ENCODE measurements at places on chromosomes 7 and 10.

DNA sequence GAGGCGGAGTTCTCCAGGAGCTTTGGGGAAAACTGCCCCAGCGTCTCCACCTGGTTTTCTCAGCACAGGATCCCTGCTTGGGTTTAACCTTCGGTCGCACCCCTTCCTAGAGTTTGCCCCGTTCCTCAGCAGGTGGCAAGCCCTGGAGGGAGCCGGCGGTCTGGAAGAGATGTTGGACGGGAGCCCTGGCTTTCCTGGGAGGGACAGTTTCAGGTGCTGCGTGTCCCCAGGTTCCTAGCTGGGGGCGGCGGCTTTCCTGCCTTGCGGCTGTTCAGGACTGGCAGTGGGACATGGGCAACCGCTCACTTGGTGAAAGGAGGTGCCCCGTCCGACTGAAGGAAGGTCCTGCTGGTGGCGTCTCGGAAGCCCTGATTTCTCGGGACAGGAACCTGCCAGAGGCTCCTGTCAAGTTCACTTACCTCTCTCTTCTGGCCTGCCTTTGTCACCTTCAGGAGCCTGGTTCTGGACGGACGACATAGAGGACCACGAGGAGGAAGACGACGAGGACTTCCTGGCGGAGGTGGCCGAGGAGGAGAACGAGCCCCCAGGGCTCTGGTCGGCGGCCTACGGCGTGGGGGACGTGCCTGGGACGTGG lies 14.8 kb downstream of the ZNF316 start:
- no peak for DNase-seq

GRCh38 chr7:47778153-47778661 lies 170.1 kb downstream of the PKD1L1 start:
- no peak for DNase-seq

DNA sequence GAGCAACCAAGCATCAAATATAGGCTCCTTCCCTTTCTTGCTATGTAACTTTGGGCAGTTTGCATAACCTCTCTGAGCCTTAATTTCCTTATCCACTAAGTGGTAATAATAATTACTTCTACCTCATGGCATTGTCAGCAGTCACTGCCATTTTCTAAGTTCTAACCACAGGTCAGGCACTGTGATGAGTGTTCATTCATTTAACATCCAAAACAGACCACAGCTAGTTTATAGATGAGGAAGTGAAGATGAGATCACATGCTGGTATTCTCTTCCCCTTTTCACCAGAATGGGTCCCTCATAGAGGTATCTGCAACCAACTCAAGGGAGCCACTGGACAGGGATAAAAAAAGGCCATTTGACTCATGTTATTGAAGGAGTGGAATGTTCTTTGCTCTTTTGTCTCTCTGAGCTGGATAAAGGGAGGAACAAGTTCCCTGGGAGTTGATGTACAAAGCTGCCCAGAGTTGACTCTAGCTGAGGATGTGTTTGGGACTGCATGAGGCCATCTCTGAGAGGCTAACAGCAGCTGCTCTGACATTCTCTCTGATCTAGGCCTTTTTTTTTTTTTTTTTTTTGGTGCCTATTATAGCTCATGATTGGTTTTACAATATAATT lies 65.0 kb downstream of the DNAJC12 start:
- DNase-seq: no peak

GRCh38 chr7:128017460-128017859 lies 13.8 kb downstream of the LRRC4 start:
- DNase-seq: no peak
